ENCODE measurements at places on chromosomes 2 and 18.

DNA sequence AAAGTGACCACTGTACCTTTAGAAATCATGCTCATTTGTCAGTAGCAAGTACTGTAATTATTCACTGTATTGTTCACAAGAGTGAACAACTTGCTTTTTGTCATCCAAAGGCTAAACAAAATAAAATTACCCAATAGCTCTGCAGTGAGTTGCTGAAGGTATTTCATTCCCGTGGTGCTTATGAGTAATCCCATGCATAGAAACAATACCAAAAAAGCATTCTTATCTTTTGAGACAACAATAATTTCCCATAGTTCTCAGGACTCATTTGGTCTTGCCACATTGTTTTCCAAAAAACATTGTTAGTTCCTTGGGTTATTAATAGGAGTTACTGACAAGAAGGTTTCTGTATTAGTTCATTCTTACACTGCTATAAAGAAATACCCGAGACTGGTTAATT lies 503.2 kb upstream of the FAM98A start:
- DNase-seq: no peak

DNA sequence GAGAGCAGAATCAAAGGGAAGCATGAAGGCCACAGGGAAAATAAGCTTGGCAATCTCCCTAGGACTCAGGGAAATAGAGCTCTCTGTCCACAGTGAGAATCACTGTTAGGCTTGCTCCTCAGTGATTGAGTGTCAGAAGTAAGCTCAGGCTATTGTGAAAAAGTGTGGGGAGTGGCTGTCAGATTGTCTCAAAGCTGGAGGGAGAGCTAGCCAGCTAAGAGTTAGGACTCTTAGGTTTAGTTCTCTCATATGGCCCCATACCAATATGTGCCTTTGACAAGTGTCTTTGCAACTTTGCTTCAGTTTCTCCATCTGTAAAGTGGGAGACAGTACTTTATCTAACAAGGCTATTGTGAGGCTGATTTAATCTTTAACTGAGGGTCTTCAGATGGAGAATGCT lies 17.2 kb downstream of the EIF4E2 start:
- DNase-seq: no peak

GRCh38 chr18:37567994-37568359 lies 2.4 kb upstream of the CELF4 start:
- DNase-seq: no peak

- DNase-seq: no peak
These were observed 337.1 kb downstream of the DYSF start for GRCh38 chr2:71790226-71791060.

DNA sequence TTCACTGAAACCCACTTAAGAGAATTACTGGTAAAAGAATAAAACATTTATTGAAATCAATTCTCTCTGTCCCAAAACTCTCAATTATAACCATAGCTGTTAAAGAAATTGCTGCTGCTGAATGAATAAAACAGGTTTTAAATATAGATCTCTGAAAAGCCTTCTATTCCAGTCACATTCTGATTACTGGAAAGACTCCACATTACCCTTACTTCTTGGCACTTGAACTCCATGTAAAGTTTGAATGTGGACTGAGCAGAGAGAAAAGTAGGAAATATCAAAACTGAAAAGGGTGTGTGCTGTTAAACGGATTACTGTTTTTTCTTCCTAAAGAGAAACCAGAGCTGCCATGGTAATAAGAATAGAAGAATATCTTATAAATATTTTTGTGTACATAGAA lies 655.3 kb upstream of the SETBP1 start:
- no peak for DNase-seq

GRCh38 chr2:223801736-223802135 lies 35.6 kb downstream of the AP1S3 start:
- DNase-seq: no peak

DNA sequence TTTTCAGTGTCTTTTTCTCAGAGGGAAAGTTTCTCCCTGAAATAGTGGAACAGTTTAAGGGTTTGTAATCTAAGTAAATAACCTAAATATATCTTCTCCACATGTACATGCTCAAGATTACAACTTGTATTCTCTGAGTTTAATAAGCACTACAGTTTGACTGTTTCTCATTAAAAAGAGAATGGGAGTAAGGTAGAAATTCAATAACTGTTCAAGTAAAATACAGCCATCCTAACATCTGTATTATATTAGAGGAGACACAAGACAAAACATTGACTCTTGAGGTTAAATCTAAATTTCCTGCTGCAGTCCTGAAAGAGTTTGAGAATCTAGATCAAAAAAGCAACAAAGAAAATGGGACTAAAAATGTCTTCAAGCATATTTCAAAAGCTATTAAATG lies 73.0 kb upstream of the ZNF397 start:
- no peak for DNase-seq

- no peak for DNase-seq
These were observed 5.1 kb downstream of the BCL11A start for GRCh38 chr2:60548311-60548710.

DNA sequence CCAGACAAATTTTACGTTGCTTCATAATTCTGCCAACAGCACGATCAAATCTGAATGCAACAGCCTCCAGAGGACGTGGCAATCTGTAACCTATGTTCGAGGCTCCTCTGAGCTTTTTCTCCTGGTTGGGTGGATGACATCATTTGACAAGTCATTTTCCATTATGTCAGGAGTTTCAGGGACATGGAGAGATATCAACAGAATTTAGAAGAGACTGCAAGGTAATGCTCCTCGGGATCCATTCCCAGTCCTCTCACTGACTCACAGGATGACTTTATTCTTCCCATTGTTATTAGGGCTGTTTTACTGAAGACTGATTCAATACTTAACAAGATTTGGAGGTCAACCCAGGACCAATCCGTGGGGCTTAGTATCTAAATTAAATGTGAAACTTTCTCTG lies 72.5 kb upstream of the RNF152 start:
- DNase-seq: no peak

- DNase-seq: no peak
These were observed 113.9 kb downstream of the MAP4K4 start for GRCh38 chr2:101811226-101812015.

- DNase-seq: no peak
These were observed 2.6 kb downstream of the STRN start for GRCh38 chr2:36963734-36964133.

DNA sequence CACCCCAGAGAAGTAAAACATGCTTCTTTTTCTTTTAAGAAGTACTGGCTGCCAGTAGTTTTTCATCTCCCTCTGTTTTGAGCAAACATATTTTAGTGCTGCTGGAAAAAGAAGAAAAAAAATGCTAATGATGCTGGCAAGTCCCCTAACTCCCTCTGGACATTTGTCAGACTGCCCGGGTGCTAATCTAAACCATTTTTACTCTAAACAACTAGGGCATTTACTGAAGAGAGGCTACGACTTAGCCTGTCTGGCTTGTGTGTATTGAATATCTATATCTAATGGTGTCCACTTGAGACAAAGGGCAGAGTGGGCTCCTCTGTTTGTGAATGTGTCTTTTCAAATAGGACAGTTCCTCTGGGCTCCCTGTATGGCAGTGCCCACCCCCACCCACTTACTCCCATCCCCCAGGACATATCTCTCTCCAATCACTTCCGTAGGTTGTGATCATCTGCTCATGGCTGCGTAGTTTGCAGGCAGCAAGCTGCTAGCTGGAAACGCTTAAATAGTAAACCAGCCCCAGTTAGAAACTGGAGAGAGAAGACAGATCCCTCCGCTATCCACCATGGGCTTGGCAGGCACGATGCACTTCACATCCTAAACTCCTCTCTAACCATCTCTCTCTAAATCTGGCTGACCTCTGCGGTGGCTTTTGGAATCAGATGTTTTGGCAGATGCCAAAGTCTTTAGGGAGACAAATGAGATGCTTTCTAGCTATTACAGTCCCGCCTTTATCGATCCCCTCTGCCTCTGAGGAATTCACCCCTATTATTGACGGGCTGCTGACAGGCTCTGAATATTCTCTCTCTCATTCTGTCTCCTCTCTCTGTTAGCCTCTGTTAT lies 58.3 kb downstream of the DOCK10 start:
- no peak for DNase-seq

- no peak for DNase-seq
These were observed 556.6 kb downstream of the BCL11A start for GRCh38 chr2:59996855-59997254.

GRCh38 chr2:150876251-150876950 lies 385.3 kb downstream of the RBM43 start:
- no peak for DNase-seq

GRCh38 chr2:149627111-149627801 lies 39.7 kb upstream of the MMADHC start:
- no peak for DNase-seq

GRCh38 chr2:10085043-10085667 lies 4.9 kb upstream of the CYS1 start:
- DNase-seq: no peak

DNA sequence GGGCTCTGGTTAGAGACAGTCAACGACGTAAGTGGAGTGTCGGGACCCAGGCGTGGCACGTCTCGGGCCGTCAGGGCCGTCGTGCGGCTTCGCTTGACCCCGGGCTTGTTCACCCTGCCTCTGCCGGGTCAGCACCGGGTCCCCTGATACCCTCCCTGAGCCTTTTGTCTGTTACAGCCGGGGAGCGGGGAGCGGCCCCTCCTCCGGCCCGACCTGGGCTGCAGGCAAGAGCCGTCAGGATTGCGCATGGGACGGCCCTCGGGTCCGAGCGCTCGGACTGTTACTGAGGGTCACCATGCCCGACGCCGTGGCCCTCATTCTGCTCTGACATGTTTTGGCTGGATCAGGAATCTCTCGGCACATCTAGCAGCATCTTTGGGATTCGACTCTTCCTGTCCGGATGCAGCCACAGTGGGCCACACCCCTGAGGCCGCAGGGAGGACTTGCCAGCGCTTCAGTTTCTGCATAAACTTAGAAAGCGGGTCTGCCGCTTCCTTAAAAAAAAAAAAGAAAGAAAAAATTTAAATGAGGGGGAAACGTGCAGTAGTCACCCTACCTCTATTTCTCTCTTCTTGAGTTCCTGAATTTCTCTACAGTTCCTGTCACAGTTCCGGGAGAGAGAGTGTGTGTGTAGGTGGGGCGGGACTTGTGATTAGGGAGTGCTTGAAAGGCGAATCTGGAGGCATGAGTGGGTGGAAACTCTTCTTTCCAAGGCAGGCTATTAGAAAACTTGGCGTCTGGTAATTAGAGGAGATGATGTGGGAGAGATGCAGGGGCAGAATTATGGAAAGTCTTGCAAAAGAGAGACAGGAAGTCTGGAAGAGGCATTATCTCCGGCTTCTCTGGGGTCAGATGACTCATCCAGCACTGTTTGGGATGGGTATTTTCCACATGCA lies 909 bp downstream of the TMEM87B start:
- peak; percentile 32 for DNase-seq

GRCh38 chr18:67651438-67651837 lies 134.9 kb upstream of the DSEL start:
- no peak for DNase-seq

GRCh38 chr2:128306081-128306930 lies 12.4 kb downstream of the HS6ST1 start:
- no peak for DNase-seq

DNA sequence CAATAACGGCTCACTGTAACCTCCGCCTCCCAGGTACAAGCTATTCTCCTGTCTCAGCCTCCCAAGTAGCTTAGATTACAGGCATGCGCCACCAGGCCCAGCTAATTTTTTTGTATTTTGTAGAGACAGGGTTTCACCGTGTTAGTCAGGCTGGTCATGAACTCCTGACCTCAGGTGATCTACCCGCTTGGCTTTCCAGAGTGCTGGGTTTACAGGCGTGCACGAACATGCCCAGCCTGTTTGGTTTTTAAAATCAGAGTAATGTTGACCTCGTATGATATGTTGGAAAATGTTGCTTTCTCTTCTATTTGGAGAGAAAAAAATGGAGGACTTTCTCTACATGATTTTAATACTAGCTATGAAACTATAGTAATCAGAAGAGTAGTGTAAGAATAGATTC lies 386.2 kb downstream of the PTH2R start:
- DNase-seq: no peak

DNA sequence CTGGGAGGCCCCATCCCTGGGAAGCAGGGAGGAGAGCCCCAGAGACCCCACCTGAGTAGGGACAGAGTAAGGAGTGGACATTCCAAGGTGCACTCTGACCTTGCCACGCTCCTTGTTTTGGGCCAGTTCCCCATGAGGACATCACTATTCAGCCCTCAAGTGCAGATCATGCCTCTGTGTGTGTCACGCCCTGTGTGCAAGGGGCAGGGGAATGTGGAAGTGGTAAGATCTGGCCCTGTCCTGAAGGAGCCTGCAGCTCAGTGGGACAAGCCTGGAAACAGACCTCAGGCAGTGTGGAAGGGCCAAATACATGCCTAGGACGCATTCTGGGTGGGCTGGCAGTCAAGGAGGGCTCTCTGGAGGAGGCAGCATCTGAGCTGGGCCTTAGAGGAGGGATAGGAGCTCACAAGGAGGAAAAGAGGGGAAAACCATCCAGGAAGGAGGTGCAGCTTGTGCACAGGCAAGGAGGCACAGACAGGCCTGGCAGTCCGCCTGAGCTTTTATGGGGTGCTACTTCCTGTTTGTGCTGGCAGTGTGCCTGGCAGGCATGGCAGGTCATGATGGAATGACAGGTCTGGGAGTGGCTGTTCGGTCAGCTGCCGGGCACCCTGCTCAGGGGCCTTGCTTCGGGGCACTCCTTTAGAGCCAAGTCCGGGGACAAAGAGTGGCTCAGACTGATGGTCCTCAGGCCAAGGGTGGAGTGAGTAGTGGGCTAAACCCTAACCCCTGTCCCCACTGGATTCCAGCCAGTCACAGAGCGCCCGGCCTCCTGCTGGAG lies 3.3 kb downstream of the KLHL30 start:
- no peak for DNase-seq

DNA sequence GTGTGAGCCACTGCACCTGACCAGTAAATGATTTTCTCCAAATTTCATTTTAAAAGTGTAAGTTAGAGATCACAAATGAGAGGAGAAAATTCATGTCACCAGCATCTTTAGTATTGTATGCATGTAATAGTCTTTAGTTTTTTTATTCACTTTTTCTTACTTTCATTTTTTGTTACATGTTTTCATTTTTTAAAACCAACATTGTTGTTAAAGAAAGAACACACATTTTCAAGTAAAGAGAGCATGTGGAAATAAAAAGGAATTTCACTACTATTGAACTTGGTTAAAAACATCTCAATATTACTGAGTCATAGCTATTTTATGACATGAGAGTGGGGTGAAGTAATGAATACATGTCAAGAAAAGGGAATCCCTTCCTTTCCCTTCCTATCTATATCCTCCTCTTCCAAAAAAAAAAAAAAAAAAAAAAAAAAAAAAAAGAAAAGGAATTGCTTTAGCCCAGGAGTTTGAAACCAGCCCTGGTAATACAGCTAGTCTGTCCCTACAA lies 29.1 kb upstream of the PMAIP1 start:
- DNase-seq: no peak

- no peak for DNase-seq
These were observed 19.9 kb upstream of the NEDD4L start for GRCh38 chr18:58024139-58024538.
